H9 (cell line): ENCODE measurements at places on chromosomes 4 and X.

DNA sequence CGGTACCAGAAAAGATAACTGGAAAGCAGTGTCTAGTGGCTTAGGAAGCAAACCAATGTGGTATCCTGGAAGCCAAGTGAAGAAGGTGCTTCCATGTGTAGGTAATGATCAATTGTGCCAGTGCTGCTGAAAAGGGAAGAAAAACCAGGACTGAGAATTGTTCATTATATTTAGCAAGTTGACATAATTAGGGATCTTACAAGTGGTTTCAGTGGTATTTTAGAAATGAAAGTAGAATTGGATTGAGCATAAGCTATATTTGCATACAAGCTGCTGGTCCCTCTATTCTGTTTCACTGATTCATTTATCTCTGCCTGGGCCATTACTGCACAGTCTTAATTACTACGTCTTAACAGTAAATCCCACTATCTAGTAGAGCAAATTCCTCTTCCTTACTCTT is 32.3 kb downstream of the PRDM8 start:
- no peak for DNase-seq

- peak; percentile 94 for DNase-seq
Measured at GRCh38 chr4:40309250-40309774, 25.8 kb upstream of the CHRNA9 start.

- peak; percentile 46 for DNase-seq
Measured at GRCh38 chr4:159103384-159103990, 608 bp downstream of the RAPGEF2 start.

GRCh38 chr4:105241451-105241850 is 94.8 kb downstream of the TET2 start:
- DNase-seq, result no peak

GRCh38 chr4:6582889-6583490 is 8.0 kb downstream of the MAN2B2 start:
- no peak for DNase-seq

- no peak for DNase-seq
Measured at GRCh38 chr4:24768604-24769003, 26.8 kb upstream of the SOD3 start.

DNA sequence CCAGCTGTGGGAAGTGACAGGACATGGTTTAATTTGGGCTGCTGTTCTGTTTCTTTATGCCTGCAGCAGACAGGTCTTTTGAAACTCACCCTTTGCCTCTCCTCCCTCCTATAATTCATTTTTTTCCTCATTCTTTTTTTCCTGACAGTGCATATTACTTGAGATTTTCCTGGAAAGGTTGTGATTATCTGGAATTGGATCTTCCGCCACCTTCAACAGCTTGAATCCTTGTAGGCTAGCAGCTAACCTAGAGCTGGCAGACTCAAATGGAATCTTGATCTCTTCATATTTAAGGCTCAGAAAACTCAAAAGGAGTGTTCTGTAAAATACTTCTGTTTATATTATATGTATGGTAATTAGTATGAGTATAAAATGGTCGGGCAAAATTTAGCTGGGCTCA is 49.3 kb upstream of the CLCN4 start:
- DNase-seq, result no peak

GRCh38 chr4:59091146-59092142 is 1981.3 kb upstream of the IGFBP7 start:
- peak; percentile 48 for DNase-seq

- no peak for DNase-seq
Measured at GRCh38 chr4:142600952-142601351, 245.1 kb downstream of the INPP4B start.
